Stimulated activated CD4-positive, alpha-beta T cell treated with anti-CD3 and anti-CD28 coated beads, Interleukin-2, amount 100 ng/mL, for 24 hours (primary cell): ENCODE measurements at places on chromosomes 11 and 22.

DNA sequence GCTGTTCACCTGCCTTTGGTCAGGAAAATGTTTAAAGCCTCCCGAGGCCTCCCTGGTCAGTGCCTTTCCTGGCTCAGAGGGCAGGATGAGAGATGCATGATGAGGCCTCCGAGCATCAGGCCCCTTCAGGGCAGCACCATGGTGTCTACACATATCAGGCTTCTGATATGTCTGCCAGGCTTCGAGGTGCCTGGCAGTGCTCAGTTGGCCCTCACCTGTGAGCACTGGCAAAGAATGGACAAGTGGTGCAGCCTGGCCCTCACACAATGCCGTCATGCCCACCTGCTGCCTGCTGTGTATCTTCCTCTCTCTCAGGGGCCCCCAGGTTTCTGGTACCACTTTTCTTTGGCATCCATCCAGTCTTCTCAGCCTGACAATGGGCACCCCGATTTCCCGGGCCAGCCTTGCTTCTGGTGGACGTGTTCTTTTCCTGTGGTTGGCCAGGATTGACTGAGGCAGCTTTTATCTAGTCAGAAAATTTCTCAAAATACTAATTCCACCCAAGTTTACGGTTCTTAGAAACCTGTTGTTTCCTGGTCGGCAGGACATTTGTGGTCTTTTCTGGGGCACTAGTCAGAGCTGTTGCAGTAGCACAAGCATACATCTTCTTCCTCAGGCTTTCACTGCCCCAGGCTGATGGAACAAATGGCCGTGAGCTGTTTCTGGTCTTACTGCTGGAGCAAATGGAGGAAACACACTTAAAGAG lies 76.8 kb upstream of the SUSD2 start:
- no peak for DNase-seq

- DNase-seq: no peak
Observed at GRCh38 chr22:30340911-30341685, 14.4 kb upstream of the TBC1D10A start.

- peak; percentile 44 for DNase-seq
Observed at GRCh38 chr11:63937713-63938478, 906 bp upstream of the NAA40 start.

DNA sequence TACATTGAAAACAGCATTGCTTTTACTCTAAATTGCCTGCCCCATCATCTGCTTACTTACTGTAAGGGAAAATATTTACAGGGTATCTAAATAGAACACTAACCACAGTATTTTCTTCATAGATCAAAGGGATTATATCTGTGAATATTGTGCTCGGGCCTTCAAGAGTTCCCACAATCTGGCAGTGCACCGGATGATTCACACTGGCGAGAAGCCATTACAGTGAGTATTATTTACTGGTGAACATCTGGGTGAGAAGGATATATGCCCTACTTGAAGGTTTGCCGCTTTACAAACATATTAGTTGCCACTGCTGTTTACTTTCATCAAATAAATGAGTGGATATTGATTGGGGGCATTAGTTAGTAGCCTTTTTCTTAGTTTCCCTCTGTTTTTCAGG lies 5.9 kb upstream of the CNTF start:
- DNase-seq: no peak

- DNase-seq: no peak
Observed at GRCh38 chr11:36162006-36162882, 127.0 kb downstream of the COMMD9 start.

DNA sequence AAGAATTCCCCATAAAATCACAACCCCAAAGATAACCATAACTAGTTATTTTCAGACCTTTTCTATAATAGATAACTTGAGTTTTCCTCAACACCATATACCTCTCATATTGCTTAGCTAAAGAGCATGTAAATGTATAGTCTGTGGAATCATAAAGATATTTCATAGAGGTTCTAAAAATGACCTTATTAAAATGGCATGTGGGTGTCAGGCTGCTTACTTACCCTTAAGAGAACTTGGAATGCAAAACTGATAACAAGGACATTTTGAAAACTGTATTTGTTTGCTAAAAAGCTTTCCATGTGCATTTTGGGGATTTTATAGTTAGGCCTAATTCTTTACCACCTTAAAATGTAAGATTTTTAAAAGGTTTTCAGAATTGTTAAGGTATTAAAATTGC lies 4.7 kb downstream of the SIK2 start:
- no peak for DNase-seq

DNA sequence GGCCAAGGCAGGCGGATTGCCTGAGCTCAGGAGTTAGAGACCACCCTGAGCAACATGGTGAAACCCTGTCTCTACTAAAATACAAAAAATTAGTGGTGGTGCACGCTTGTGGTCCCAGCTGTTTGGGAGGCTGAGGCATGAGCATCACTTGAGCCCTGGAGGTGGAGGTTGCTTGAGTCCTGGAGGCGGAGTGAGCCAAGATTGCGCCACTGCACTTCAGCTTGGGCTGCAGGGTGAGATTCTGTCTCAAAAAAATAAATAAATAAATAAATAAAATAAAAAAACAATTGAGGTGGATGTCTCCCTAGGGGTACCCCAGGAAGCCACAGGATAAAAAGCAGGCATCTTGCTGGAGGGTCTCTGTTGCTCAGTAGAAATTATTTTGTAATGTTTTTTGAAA lies 14.1 kb downstream of the PTPRJ start:
- DNase-seq: no peak

DNA sequence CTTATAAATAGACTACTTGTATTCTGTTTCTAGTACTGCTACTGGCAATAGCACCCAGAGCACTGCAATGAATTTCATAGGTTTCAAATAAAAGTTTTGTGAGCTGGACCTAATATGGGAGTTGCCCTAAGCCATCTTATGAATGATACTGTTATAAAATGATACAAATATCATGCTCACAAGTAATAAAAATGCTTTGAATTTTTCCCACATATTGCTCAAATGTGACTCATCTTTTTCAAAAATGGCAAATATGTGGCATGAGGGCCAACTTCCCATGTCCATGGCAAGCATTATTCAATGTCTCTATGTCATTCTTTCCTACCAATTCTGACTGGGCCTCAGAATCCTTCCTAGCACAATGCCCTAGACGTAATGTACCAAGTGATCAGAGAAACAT lies 137.6 kb downstream of the TRPC6 start:
- DNase-seq: no peak

DNA sequence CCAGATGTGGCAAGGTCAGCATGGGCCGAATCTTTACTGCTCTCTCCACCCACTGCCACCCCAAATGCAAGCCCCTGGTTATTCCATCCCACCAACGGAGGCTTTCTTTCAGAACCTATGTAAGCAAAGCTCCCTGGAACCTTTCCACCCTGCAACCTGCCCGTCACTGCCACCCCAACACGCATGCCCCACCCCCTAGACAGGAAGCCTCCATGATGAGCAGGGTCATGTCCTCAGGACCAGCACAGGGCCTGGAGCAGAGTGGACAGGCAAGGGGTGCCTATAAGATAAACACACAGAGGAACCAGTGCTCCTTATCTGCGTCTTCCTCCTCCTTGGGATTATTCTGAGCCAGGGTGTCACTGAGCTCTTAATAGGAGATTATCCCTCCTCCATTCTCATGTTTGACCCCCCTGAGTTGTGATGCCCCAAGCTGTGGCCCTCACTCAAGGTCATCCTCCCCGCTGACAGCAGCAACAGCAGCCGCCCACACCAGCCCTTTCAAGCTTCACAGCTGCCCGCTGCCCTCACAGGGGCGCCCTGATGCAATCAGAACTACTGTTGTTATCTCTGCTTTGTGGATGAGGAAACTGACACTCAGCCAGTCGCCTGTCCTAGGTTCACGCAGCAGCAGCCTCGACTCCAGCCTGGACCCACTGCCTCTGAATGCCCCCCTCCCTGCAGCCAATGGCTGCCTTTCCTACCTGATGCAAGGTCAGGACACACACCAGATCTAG lies 647.3 kb downstream of the TBC1D22A start:
- DNase-seq: no peak

GRCh38 chr11:61921446-61921845 lies 4.1 kb upstream of the RAB3IL1 start:
- no peak for DNase-seq

DNA sequence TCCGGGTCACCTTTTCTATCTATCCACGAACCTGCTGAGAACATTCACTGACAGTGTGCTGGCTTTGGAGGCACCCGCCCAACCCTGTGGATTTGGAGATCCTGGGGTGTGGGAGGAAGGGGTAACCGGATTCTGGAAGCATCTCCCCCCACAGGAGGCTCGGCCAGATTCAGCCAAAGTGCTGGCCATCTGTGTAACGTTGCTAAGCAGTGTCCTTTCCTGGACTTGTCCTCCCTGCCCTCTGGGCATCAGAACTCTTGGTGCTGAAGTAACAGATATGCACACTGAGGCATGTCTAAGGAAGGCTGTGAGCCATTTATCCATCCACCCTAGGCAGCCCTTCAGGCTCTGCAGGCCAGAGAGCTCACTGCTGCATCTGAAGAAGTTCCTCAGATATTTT lies 85.7 kb downstream of the SNX19 start:
- DNase-seq: no peak

- peak; percentile 40 for DNase-seq
Observed at GRCh38 chr11:117097389-117098268, 599 bp downstream of the SIK3 start.

GRCh38 chr11:11422411-11423128 lies 69.5 kb upstream of the CSNK2A3 start:
- DNase-seq: no peak

DNA sequence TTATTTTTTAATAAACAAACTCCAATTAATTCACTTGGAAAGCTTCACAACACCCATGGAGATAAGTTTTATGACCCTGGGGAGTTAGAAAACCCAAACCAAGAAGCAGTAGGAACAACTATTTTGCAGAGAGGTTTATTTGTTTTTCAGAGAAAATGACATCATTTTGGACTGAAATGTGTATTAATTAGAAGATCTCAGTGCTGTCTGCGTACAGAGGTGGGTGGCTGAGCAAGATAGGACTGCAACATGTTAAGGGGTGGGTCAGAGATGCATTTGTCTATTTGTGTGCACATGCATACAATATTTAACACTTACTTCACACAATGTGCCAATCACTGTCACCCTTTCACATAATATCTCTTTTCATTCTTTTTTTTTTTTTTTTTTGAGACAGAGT lies 1.1 kb downstream of the SCGB1A1 start:
- no peak for DNase-seq

DNA sequence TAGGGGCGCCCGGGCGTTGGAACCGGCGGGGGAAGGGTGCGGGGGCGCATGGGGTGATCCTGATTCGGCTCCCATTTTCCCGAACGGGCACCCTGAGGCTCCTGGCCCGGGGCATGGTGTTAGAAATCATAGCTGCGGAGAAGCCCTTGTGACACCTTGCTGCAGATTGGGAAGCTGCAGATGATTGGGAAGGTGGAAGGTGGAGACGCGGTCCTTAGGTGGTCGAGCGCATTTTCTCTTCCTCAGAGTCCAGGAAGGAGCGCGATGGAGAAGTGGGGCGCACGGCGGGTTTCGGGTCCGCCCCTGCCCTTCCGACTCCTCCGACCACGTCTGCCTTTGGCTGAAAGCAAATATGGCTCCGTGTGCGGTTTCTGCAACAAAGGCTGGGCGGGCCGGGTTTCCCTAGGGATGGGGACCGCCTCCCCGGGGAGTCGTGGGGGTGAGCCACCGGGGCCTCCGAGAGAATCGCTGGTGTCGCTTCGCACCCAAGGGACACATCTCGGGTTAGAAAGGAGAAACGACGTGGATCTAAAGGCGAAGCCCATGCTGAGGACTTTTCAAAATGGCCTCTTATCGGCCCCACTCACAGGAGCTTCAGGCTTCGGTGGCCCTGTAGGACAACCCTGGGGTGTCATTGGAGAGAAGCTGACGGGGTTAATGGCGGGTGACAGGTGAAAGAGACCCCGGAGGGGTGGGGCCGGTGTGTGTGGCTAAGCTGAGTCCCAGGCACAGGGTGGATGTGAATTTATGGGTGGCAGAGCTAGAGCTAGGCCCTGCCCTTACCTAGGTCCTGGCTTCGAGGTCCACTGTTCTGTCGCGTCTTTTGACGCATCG lies 707 bp upstream of the FTH1 start:
- DNase-seq: peak; percentile 57

- no peak for DNase-seq
Observed at GRCh38 chr22:29964776-29965175, 81.8 kb downstream of the MTMR3 start.

DNA sequence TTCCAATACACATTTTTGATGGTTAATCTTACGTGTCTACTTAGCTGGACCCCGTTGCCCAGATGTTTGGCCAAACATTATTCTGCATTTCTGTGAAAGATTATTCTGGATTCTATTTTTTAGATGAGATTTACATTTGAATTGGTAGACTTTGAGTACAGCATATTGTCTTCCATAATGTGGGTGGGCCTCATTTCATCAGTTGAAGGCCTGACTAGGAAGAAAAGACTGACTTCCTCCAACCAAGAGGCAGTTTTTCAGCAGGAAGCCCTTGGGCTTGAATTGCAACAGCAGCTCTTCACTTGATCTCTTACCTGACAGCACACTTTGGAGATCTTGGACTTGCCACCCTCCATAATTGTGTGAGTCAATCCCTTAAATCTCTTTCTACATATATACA lies 58.7 kb downstream of the FDX1 start:
- no peak for DNase-seq

- no peak for DNase-seq
Observed at GRCh38 chr11:128680906-128681305, 13.0 kb upstream of the FLI1 start.

DNA sequence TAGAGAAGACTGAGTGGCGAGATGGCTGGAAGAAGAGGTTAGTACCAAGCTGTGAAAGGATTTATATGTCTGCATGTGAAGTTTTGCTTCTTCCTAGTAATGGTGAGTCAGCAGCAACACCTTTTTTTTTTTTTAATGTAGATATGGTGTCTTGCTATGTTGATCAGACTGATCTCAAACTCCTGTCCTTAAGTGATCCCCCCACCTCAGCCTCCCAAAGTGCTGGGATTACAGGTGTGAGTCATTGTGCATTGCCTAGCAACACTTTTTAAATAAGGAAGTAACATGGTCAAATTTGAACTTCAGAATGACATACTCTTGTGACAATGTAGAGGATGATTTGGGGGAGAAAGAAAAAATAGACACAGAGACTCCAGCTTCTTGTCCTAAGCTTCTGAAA lies 6.5 kb upstream of the CSTPP1 start:
- DNase-seq: no peak

DNA sequence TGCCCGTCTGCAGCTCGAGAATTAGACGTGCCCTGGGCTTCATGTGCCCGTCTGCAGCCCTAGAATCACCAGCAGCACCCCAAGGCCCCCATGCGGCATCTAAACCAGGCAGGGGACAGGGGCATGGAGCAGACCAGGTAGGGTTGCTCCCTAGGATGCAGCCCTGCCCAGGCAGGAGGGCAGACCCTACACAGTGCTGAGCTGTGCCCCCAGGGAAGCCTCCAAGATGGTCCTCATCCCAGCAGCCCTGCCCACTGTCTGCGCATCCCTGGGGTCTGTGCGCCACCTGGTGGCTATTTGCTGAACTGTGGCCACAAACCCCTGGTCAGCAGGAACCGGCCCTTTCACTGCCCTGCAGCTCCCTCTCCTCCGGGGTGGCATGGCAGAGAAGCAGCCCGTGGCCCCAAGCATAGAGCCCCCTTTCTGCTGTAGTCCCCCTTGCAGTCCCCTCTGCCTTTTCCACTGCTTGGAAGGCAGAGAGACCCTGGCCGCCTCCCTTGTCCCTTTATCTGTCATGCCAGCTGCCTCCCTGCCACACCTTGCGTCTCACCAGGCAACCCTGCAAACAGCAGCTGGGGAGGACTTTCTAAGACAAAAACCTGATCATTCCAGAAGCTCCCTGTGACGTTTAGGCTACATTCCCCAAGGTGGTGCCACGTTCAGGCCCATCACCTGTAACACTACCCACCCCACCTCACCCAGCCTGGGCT lies 86.6 kb downstream of the KCNQ1 start:
- DNase-seq: peak; percentile 79

GRCh38 chr11:92311616-92312449 lies 87.2 kb downstream of the FAT3 start:
- no peak for DNase-seq
